RWPE1 (cell line): ENCODE measurements at places on chromosomes 5 and 9.

DNA sequence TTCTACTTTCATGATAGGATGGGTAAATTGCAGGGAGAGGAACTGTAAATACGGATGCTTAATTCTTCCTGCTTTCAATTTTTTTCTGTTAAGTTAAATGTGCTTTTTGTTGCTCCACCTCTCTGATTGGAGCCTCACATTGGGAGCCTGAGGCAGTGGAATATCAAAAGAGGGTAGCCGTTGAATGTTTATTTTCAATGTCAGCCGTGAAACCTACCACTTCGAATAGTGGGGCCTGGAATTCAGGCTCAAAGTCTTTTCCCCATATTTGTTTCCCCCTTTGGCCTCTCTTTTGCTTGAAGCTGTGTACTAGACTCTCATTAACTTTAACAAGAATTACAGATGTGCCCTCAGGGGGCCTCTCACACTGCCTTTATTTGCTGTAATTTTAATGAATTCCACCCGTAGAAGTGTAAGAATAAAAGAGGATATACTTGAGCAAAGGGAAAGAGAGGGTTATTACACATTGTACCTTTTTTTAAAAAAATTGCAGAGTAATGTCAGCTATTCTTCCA, 29.0 kb downstream of the PSAT1 start:
- DNase-seq: no peak

DNA sequence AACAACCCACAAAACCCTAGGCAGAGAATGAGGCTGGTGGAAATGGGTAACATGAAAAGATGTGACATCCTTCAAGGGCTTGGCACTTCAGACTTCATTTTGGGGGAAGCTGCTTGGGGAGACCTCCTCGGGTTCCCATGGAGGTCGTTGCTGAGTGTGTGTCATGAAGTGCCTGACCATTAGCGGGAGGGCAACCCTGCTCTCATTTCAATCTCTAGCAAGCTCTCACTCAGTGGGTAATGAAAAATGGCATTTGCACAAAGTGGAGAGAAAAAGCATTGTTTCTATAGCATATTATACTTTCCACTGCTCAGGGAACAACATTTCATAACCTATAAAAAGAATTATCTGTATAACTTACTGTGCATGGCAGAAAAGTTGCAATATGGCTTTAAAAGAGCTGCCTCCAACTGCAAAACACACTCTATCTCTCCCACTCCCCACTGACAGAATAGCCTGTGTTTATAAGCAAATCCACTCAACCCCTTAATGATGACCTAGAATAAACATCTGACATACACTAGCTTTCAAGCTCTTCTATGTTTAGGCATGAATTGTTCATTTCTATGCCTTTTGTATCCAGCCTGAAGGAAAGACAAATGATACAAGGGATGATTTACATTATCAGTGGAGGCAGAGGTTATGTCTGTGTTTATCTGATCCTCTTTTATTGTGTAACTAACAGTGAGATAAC, 357.2 kb downstream of the ZSWIM6 start:
- no peak for DNase-seq

DNA sequence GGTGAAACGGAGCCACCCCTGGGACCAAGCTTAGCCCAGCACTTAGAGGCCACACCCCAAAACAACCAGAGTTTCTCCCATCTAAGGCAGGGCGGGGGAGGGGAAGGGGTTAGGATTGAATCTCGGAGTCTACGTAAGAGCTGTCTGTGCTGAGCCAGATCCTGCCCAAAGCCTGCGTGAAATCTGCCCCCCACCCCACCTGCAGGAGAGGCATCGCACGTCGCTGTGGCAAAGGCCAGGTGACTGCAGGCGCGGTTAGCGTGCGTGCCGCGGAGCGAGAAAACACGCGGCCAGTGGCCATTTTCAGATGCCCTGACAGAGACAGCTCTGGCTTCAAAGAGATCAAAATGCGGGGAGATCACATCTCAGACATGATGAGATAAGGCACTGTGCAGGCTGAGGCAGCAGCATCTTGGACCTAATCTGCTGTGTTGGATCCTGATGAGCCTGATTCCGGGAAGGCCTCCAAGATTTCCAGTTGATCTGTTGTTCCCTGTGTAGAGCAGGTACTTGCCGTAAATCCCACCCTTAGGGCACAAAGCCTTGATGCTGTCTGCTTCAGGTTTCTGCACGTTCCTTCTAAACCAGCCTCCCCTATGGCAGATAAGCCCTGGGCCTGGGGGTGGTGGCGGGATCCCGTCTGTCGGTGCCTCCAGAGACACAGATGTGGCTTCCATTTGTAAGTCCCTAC, 2.5 kb upstream of the QSOX2 start:
- DNase-seq: no peak

GRCh38 chr5:17989567-17990563, 355.6 kb downstream of the TAF11L14 start:
- no peak for DNase-seq

DNA sequence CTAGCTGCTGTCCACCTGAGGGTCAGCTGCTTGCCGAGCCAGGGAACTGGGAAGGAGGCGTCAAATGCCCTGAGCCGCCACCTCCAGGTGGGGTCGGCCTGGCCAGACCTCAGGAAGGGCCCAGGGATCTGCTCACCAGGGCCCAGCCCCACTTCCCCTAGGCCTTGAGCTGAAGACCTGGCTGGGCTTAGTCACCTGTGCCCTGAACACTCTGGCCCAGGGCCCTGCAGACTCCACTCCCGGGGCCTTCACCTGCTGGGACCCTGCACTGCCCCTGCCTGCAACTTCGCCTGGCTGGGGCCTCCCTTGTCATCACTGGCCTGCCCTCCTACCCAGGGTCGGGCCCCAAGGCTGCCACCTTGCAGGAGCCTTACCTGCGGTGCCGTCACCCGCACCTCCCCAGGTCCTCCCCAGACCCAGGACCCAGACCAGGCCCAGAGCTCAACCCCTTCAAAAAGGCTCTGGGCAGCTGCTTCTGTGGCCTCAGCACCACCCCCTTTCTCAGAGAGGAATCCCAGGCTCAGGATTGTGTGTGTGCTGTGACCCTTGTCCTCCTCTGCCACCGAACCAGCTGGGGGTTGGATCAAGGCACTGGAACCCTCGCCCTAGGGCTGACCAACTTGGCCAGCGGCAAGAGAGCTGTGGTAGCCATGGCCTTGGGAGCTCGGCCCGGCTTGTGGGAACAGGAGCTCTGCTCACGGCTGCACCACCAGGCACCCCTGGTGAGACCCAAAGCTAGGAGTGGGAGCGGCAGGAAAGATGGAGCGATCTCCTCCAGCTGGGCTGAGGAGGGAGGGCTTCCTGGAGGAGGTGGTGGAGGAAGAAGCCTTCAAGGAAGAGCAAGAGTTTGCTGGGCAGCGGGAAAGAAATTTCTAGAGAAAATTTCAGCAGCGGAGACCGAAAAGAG, 1.2 kb upstream of the NELFB start:
- DNase-seq: no peak

GRCh38 chr5:71932655-71933338, 174.5 kb upstream of the MAP1B start:
- DNase-seq: no peak

- DNase-seq: no peak
Observed at GRCh38 chr9:9002826-9003583, 1203.4 kb upstream of the DMAC1 start.

- no peak for DNase-seq
Observed at GRCh38 chr9:87270221-87270847, 227.3 kb upstream of the DAPK1 start.

DNA sequence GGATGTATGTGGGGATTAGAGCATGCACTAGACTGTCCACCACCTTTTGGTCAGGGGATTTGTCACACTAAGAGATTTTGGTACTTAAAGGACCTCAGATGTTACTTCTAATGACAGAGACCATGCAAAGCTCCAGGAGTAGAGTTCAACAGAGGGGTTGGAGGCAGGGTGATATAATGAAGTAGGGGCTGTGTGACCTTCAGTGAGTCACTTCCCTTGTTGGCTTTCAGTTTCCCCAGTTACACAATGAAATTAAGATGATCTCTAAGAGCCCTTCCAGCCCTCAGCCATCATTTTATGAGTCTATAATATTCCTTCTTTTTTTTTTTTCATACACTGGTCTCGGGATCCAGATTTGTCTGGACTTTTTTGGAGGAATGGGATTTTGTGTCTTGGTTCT, 26.8 kb downstream of the GLRA1 start:
- DNase-seq: no peak

DNA sequence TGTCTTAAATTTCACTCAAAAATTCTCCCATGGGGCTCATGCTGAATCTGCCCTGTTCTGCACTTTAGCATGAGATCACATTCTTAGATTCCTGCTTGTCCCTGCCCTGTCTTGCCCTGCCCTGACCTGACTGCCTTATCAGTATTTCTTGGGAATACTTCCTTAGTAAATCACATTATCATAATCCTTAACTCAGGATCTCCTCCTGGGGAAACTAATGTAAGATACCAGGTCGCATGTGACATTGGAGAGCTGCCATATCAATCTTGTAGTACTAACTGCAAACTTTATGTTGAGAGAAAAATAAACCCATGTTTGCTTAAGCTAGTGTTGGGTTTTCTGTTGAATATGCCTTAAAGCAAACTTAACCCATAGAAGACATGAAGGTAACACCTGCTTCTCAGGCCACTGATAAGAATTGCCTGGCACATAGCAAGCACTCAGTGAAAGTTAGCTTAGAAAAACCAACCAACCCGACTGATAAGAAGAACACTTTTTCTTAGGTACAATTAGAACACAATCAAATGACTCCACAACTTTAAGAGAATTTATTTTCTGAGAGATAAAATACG, 53.3 kb downstream of the IL33 start:
- no peak for DNase-seq

DNA sequence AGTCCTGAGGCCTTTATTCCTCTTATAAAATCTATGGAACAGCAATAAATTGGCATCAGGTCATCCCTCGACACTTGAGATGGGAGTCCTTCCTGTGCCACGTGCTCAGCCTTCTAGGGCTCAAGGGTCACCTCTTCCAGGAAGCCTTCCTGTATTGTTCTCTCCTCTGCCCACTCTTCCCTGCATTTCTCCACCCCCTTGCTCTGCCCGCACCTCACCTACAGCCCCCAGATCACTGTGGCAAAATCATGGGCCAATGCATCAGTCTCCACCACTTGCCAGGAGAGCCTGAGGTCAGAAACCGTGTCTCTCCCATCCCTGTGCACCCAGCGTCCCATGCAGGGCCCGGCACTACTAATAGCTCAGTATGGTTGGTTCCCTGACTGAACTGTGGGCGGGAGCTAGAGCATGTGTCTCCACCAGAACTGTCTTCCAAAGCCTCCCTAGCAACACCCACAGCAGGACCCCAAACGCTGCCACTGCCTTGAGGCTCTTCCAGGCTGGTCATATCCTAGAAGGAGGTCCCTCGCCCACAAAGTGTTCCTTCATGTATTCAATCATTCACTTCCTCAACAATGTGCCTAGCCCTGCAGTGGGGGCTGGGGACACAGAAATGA, 13.5 kb downstream of the DUSP1 start:
- no peak for DNase-seq

GRCh38 chr9:136847826-136848392, 1.3 kb upstream of the PHPT1 start:
- DNase-seq: peak; percentile 83

GRCh38 chr9:98637381-98637780, 71.4 kb downstream of the GABBR2 start:
- no peak for DNase-seq

- no peak for DNase-seq
Observed at GRCh38 chr9:70668751-70669150, 254.3 kb upstream of the KLF9 start.

DNA sequence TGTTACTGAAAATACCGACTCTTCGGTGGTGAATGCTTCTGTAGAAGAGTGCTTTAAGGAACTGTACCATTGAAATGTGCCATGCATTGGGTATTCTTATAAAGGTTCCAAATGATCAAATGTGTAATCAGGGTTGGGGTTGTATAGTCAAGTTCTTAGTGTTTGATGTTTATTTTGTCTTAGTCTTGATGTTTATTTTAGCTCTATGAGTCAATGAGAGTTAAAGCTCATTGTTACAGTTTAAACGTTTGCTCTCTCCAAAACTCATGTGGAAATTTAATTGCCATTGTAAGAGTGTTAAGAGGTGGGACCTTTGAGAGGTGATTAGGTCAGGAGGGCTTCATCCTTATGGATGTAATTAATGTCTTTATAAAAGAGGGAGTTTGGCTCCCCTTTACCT, 153.0 kb downstream of the FER start:
- DNase-seq: no peak

DNA sequence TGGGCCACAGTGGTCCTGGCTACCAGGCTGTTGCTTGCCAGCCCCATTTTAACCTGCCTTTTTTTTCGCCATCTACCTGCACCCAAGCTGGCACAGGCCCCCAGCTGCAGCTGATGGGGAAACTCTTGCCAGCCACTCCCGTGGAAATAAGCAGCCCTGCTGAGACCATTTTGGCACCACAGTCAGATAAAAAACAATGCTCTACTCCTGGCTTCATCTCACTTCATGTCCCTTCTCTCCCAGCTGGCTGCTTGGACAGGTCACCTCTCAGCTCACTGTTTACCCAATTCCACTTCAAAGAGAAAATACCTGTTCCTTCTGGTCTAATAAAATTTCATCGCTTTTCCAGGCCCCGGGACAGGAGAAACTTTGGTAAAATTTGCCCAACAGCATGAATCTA, 322.6 kb upstream of the SLC30A5 start:
- DNase-seq: no peak
